ENCODE measurements at places on chromosomes 16 and 17.
A peak's percentile ranks its signal among the peaks of the same experiment; 100 is the strongest.

GRCh38 chr16:12009462-12009861 lies 32.9 kb downstream of the SNX29 start:
- no peak overlapping the region for H3K4me3 ChIP-seq
- H3K27me3 ChIP-seq, result no peaks in the 10 kb centered on the region
- peaks cover 4% of the 10 kb centered on the region for H3K36me3 ChIP-seq
- H3K4me1 ChIP-seq, result no peaks in the 10 kb centered on the region
- no peak overlapping the region for H3K27ac ChIP-seq
- DNase-seq, result no peak

DNA sequence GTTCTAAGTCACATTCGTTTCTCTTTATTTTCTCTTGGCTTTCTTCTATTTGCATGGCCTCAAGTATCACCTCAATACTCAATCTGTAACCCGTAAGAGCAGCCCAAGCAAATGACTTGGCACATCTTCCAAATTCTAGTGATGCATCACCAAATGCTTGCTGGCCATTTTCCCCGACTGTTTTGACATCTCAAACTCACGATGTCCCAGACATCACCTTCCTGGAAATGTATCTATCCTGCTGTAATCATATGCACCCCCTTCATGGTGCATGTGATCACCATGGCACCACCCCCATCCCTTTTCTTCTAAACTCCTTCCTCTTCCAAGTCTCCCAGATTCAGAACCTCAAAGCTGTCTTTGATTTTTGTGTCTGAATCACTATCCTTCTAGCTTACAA lies 24.0 kb upstream of the ABCA5 start:
- DNase-seq, result no peak
- no peak overlapping the region for H3K4me3 ChIP-seq
- H3K27ac ChIP-seq, result no peak overlapping the region
- no peaks in the 10 kb centered on the region for H3K27me3 ChIP-seq
- H3K36me3 ChIP-seq, result no peaks in the 10 kb centered on the region

GRCh38 chr16:57341441-57342303 lies 16.9 kb upstream of the CCL22 start:
- no peaks in the 10 kb centered on the region for H3K4me1 ChIP-seq
- no peaks in the 10 kb centered on the region for H3K27me3 ChIP-seq
- H3K36me3 ChIP-seq, result no peaks in the 10 kb centered on the region
- no peak overlapping the region for H3K4me3 ChIP-seq

DNA sequence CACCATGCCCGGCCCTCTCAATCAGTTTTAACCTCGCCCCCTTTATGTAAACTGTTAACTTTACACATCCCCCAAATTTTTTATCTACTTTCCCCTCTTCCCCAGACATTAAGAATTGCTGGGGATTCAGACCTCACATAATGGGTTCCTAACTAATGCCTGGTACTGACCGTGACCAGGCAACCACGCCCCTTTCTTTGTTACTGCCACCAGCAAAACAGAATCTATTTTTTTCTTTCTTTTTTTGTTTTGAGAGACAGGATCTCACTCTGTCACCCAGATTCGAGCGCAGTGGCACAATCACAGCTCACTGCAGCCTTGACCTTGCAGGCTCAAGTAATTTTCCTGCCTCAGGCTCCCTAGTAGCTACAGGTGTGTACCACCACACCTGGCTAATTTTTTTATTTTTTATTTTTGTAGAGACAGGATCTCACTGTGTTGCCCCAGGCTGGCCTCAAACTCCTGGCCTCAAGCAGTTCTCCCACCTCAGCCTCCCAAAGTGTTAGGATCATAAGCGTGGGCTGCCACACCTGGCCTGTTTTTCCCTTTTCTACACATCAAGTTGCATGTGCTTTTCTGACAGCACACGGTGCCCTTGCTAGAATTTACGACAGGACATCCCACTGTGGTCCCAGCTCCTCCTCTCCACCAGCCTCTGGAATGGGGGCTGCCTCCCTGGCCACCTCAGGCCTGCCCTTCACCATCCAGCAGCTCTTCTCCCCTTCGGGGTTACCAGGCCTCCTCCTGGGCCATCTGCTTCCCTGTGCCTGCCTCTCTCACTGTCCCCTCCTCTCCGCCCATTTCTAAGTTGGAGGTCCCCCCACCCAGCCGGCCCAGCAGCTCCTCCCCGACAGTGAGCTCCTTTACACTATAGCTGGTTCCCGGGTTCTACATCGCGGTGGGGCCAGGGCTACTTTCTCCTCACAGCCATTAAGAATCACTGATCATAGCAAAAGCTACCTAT lies 10.8 kb downstream of the CPNE2 start:
- H3K4me1 ChIP-seq, result no peaks in the 10 kb centered on the region
- no peaks in the 10 kb centered on the region for H3K27me3 ChIP-seq
- no peaks in the 10 kb centered on the region for H3K36me3 ChIP-seq
- no peak overlapping the region for H3K4me3 ChIP-seq
- no peak for DNase-seq

GRCh38 chr16:12228602-12229499 lies 252.3 kb downstream of the SNX29 start:
- H3K27me3 ChIP-seq, result no peaks in the 10 kb centered on the region
- H3K27ac ChIP-seq, result no peak overlapping the region
- no peak overlapping the region for H3K4me3 ChIP-seq
- no peaks in the 10 kb centered on the region for H3K4me1 ChIP-seq
- no peaks in the 10 kb centered on the region for H3K36me3 ChIP-seq
- DNase-seq, result peak; percentile 61

DNA sequence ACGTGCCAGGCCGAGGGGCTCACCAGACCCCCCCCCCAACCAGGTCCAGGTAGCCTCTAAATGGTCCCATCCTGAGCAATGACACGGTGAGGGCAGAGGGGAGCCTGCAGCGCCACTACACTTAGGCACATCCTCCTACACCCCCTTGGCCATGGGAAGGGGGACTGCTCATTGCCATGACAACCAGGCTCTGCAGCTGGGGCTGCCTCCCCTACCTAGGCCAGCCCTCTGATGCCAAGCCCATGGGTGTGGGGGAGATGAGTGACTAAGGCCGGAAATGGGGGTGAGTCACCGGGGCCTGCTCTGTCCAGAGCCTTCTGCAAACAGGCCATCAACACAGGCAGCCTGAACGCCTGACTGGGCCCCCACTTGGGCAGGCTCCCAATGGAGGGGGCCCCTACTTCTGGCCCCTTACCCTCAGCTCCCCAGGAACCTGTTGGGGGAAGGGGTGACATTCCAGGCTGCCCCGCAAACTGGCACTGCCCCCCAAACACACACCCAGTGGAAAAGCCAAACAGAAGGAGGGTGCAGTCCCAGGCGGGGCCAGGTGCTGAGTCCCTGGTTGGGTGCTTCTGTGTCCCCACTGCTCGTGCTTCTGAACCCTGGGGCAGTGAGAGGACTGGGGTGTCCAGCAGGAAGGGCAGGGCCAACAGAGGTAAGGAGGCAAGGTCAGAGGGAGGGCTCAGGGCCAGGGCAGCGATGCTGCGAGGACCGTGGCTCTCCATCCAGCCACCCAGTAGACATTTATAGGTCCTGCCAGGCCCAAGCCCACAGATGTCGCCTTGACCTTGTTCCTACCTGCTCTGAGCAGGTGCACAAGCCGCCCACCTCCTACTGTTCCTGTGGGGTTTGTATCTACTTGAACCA lies 8.2 kb downstream of the PLCD3 start:
- H3K4me1 ChIP-seq, result peaks cover 60% of the 10 kb centered on the region
- no peaks in the 10 kb centered on the region for H3K27me3 ChIP-seq
- peak; percentile 82 for DNase-seq
- H3K36me3 ChIP-seq, result peaks cover 10% of the 10 kb centered on the region
- no peak overlapping the region for H3K4me3 ChIP-seq

DNA sequence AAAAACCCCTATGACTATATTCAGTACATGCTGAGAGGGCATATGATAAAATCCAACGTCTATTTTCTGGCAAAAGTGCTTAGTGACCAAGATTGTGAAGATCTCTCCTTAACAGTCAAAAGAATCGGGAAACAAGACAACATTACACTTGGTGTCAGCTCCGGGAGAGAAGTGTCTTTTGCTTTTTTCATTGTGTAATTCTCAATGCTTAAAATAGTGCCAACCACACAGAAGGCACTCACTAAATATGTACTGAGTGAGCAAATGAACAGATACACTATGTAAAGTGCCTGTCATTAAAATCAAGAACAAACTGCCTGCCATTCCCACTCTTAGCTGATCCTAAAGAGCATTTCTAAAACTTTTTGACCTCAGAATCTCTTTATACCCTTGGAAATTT lies 34.1 kb downstream of the VPS53 start:
- DNase-seq, result no peak
- H3K27me3 ChIP-seq, result no peaks in the 10 kb centered on the region
- H3K36me3 ChIP-seq, result peaks cover 8% of the 10 kb centered on the region
- no peaks in the 10 kb centered on the region for H3K4me1 ChIP-seq

- H3K27ac ChIP-seq, result no peak overlapping the region
- H3K36me3 ChIP-seq, result no peaks in the 10 kb centered on the region
- no peak overlapping the region for H3K4me3 ChIP-seq
- peaks cover 23% of the 10 kb centered on the region for H3K4me1 ChIP-seq
Measured at GRCh38 chr17:79915850-79916430, 76.7 kb upstream of the CBX4 start.

DNA sequence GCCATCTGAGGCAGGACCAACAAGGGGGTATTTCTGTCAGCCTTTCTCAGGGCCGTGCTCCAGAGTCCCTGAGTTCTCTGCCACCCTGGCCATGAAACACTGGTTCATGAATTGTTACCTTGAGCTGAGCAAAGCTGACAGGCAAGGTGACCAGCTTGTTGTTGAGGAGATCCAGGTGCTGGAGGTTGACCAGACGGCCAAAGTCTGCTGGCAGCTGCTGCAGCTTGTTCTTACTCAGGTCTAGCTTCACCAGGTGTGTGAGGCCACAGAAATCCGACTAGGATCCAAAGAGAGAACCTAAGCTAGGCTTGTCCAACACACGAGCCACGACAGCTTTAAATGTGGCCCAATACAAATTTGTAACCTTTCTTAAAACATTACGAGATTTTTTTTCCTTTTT lies 4.7 kb downstream of the LRRC59 start:
- H3K4me3 ChIP-seq, result no peak overlapping the region
- H3K27me3 ChIP-seq, result no peaks in the 10 kb centered on the region
- H3K36me3 ChIP-seq, result peaks cover 73% of the 10 kb centered on the region
- H3K4me1 ChIP-seq, result no peaks in the 10 kb centered on the region
- no peak overlapping the region for H3K27ac ChIP-seq

Data from right atrium auricular region (tissue), 2 donors.